ENCODE measurements at places on chromosomes 6 and 20.

DNA sequence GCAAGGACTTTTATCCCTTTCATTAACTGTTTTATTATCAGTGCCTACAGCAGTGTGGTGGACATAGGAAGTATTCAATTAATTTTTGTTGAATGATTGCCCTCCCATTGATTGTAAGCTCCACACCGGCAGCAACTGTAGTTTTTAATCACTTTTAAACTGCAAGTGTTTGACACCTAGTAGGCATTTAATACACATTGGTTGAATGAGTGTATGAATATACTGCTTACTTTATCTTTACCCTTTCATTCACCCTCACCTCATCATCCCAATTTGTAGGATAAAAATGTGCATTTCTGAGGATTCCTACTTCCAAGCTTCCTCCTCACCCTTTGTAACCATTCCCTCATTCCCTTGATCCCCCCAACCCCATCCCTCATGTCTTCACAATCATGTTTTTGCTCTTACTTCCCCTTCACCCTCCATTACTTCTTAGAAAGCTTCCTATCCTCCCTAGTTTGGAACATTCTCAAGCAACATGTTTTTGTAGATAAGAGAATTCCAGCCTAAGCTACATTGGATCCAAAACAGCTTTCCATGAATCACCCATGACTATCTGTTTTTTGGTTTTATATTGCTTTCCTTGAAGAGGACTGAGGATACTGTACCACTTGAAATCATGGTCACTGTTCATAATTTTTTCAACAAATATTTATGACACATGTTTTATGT lies 955 bp upstream of the SLC26A8 start:
- ATAC-seq, result no peak

GRCh38 chr20:47136782-47137181 lies 219.7 kb downstream of the ZMYND8 start:
- no peak for ATAC-seq

DNA sequence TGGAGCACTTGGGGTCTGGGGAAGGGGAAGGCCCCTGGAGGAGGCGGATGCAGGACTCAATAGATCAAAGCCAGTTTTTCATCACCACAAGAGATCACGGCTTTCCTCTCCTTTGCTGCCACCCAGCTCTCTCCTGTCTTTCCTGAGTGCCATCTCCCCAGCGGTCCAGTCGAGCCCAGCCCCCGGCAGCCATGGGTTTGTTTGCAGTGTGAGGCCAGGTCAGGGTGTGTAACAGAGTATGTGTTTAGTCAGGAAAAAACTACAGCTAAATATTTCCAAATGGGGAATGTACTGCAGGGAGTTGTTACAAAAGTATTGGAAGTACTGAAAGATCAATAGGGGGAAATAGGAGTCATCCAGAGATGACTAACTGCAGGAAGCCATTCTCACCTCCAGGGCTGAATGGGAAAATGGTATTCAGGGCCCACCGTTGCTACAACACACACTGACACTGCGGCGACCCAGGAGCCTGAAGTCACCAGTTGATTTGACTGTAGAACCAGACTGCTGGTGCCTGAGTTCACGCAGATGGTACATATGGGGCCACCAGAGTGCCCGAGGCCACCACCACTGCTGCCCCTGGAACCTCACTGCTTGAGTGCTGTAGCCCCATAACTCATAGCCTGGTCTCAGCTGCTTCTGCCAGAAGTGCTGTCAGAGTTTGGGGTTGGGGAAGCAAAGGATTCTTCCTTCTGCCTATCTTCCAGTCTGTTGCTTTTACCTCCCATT lies 23.6 kb upstream of the FANCE start:
- ATAC-seq, result no peak

GRCh38 chr6:13472099-13472498 lies 15.3 kb downstream of the GFOD1 start:
- ATAC-seq, result no peak

- ATAC-seq, result peak; percentile 20
Observed at GRCh38 chr6:28105245-28105639, 19.2 kb upstream of the ZSCAN16 start.

DNA sequence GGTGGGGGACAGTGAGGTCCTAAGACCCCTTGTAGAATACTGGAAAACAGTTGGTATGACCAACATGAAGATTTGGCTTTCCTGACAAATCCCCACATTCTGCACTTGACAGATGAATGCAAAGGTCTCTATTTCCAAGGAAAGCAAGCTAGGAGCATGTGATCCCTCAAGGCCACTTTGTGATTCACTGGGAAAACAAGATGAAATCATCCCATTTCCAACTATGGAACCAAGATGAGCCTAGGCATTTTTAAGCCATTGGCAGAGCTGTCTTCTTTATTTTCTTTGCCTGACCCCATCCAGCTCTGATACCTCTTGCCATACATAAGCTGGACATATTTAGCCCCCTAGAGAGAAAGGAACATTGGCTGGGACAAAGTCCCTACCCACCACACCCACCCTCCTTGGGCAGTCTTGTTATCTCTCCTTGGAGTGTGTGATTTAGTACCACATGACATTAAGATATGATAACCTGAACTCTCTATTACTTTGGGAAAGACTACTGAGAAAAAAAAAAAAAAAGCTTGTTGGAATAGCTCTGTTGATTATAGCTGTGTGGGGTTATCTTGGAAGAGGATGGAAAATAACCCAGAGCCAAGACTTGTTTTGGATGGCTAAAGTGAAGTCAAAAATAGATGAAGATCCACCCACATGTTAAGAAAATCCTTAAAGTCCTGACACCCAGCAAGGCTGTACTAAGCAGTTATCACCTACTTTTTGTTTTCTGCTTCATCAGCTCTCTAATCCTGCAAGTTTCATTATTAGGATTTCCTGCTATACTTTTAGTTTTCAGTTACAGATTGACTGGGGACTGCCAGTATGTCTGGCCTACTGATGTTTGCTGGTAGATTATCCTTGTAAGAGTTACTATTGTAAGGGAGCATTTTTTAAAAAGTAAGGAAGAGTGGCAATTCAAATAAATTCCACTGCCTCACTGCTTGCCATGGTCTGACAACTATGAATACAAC lies 90.1 kb upstream of the PREP start:
- no peak for ATAC-seq

DNA sequence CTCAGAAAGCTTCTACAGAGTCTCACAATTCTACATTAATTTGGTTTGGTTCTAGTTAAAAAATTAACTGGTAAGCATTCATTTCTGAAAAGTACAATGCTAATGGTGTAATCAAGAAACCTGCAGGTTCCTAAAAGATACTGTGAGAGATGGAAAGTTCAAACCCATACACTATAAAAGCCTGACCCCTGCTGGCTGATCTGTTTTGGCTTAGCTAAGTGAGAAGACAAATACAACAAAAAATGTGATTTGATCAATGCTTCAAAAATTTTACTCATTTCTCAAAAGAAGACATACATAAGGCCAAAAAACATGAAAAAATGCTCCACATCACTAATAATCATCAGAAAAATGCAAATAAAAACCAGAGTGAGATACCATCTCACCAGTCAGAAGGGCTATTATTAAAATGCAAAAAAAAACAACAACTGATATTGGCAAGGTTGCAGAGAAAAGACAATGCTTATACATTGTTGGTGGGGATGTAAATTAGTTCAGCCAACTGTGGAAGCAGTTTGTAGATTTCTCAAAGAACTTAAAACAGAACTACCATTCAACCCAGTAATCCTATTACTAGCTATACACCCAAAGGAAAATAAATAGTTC lies 102.8 kb downstream of the MOXD1 start:
- no peak for ATAC-seq

GRCh38 chr20:12093057-12093796 lies 175.5 kb downstream of the BTBD3 start:
- ATAC-seq, result no peak

DNA sequence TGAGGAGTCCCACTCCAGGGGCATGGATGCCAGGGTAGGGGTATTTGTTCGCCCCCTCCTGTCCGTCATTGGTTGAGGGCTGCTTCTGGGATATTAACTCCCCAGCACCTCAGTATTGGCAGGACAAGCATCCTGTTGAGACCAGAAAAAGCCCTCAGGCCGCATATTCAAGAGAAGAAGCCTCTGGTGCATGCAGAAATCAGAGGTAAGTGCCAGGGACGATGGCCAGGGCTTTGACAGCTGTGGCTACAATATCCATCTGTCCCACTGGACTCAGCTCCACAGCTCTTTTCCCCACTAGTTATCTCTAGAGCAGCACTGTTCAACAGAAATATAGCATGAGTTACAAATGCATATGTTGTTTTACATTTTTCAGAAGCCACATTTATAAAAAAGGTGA lies 651.3 kb downstream of the KIF16B start:
- no peak for ATAC-seq

GRCh38 chr6:33116841-33117711 lies 41.3 kb downstream of the HLA-DPB1 start:
- no peak for ATAC-seq

DNA sequence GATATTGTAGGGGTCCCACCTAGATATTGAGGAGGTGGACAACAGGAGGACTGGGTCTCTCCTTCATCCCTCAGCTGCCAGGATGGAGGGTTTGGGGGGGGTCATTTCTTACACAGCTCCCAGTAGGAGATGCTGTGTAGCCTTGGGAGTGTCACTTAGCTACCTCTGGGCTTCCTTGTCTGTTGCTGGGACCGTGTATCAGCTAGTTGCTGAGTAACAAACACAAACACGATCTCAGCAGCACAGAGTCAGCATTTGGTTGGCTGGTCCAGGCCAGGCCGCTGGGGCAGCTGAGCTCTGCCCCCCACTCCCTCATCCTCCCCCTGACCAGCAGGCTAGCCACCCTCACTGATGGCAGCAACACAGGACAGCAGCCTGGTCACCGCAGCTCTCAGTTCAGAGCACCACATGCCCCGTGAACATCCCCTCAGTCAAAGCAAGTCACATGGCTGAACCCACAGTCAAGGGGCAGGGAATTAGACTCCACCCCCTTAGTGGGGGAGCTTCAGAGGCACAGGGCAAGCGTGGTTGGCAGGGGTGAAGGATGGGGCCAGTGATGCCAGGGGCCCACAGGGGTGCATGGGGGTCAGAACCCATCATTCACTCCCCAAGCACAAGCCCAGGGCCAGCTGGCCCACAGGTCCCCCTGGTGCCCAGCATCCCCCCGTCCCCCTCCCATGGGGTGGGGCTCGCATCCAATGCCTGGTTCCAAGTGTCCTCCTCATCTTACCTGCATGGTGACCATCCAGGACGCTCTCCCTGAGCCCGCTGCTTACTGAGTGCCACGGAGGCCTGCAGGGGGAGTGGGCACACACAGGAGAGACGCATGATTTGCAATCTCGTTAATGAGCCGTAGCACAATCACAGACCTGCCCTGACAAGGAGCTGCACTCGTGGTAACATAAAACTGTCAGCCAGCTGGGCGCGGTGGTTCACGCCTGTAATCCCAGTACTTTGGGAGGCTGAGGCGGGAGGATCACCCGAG lies 112.4 kb downstream of the TAF4 start:
- peak; percentile 32 for ATAC-seq

GRCh38 chr6:116029535-116029934 lies 31.2 kb downstream of the FRK start:
- no peak for ATAC-seq

DNA sequence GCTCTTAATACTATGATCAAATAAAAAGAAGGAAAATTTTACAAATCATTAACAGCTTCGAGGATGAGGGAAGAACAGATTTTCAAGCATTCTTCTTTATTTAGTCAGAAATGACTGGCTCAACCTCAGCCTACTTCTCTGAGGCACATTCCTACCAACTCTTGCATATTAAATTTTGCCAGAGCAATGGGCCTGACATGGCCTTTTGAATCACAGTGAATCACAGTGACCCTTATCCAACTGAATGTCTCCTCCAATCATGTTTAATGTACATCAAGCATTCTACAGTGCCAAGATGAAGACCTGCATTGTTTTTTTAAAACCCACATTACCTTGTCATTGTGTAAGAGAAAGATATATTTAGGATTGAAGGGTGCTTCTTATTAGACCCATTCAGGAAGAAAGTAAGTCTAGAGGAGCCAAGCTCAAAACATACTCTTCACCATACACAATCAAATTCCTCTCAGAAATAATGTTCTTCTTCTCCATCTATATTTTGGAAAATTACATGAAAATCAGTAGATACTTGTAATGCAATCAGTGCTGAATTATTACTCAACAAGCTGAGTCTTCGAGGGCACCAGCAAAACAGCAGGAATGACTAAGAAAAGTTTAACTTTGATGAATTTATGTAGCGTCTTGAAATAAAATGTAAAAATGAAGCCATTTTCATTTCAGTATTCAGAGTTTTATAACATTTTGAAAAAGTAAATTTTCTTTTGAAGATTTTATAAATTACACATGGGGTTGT lies 44.1 kb upstream of the MOXD1 start:
- ATAC-seq, result no peak

- peak; percentile 71 for ATAC-seq
Observed at GRCh38 chr6:13733178-13733887, 21.7 kb upstream of the RANBP9 start.

DNA sequence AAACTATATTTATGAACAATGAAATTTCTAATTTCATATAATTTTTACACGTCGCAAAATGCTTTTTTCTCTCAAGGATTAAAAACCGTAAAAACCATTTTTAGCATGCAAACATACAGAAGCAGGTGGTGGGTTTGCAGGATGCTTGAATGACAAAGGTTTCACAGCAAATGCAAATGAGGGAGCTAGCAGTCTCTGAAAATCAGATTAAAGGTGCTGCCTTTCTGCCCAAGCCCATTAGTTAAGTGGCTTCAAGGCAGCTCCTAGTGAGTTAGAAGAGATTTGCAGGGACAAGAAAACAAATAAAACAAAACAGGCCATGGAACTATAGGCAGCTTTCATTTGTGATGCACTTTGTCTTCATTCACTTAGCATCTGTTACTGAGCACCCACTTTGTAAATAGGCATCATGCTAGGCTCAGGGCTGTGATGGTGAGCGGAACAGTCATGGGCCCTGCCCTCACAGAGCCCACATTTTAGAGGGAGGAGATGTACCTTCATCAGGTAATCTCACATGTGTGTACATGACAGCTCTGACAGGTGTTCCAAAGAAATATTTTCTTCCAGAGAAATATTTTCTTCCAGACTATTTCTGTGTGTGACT lies 29.5 kb downstream of the NAPB start:
- ATAC-seq, result no peak

GRCh38 chr6:106113256-106113959 lies 27.3 kb downstream of the PRDM1 start:
- ATAC-seq, result no peak

DNA sequence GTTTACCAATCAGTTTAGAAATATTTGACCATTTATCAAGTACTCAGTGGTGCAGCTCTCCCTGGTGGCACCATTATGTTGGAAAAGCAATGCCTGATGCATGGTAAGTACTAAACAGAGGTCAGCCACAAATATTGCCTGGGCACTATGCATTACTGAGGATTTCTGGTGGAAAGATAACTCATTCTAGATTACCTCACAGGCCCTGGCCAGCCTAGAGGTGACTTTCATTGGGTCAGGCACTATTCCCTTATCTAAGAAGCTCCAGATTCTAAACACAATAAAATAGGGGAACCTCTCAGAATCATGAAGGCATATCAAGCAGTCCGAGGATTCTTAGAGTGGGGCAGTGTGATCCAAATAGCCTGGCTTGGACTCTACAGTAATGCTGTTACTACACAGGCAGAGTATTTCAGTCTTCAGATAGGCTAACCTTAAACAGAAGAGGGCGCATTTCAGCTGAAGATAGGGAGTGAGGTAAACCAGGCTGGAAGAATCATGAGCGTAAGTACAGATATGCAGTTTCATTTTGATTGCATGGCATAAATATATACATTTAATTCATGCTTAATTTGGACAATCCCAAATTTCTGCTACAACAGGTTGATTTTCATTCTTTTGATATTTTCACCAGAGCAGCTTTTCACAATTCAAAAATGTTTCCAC lies 12.1 kb downstream of the LGSN start:
- peak; percentile 61 for ATAC-seq

GRCh38 chr20:22533823-22534751 lies 50.3 kb downstream of the FOXA2 start:
- ATAC-seq, result no peak

GRCh38 chr6:169265486-169266131 lies 12.0 kb upstream of the THBS2 start:
- peak; percentile 30 for ATAC-seq

All from esophagus mucosa (tissue), 1 donor.